Activated CD4-positive, alpha-beta T cell treated with anti-CD3 and anti-CD28 coated beads, Interleukin-2, amount 50 U/mL, for 24 hours (primary cell): ENCODE measurements at places on chromosomes 5 and 9.

GRCh38 chr5:109748546-109748945 is 58.8 kb downstream of the MAN2A1 start:
- no peak for DNase-seq

DNA sequence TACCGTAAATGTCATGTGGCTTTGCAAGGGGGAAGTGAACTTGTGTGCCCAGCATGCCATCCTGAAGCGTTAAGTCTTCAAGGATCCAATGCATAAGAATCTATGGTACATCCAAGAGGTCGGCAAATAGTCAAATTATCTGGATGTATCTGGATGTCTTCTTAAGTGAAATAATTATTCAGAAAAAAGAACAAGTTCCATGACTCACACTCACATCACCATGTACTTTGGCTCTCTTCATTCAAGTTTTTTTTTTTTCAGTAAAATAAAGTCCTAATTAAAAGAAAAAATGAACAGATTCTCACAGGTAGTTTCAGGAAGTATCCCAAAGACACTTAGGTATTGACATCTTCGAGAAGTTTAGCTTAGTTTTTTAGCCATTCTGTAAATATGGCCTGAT is 62.7 kb upstream of the MEGF10 start:
- DNase-seq: no peak

GRCh38 chr9:3863111-3863528 is 337.3 kb upstream of the RFX3 start:
- no peak for DNase-seq

GRCh38 chr9:20112205-20112783 is 323.5 kb upstream of the SLC24A2 start:
- no peak for DNase-seq

DNA sequence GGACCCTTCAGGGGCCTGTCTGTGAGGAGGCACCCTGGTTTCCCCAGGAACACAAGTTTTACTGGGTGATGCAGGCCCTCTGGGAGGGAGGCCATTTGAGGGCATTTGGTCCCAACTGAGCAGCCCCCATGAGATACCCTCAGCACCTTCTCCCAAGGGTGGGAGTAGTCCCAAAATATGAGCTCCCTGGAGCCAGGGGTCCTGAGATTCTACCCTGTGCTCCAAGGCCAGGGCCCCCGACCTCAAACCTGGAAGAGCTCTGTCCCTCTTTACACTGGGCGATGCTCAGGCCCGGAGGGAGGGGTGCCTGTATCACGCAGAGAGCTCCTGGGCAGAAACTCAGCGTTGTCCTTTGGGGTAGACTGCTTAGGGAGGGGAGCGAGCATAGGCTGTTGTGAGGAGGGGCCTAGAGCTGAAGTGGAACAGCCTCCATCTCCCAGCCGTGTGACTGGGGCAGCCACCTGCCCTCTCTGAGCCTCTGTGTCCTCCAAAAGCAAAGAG is 64.0 kb upstream of the SYNPO start:
- DNase-seq: no peak

GRCh38 chr9:27108981-27109541 is at the start of gene TEK:
TSS of gene TEK (plus strand) at chr9:27109225. CDS start at chr9:27109591, 366 bp downstream.
- no peak for DNase-seq

DNA sequence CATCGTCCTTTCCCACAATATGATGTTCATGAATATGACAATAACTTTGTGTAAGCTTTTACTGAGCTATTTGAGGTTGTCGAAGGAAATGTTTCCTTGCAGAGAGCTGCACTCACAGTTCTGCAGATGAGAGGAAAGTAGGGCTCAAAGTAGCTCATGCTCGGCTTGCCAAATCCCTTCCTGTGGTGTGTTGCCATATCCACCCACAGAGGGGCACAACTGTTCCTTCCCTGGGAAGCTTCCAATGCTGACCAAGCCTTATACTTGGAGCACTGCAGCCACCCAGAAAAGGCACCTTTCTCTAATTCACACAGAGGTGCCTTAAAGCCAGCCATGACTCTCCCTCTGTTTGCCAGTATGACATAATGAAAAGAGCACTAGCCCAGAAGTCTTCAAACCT is 390.3 kb downstream of the CAAP1 start:
- no peak for DNase-seq

DNA sequence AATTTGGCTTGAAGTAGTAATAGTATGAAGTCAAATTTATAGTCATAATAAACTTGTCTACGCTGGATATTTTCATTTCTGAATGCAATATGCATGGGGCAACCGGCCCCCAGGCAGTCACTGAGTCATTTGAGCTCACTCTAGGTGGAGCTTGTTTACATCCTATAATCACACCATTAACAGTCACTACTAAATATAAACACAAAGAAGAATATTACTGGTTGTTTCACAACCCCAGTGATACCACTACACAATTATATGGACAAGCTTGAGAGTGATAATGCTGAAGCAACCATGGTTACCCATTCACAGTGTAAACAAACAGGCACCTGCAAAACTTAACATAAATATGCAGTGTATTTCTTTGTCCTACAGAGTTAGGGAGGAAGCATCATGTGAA is 68.7 kb downstream of the MARCHF3 start:
- DNase-seq: no peak

- DNase-seq: no peak
Observed at GRCh38 chr9:129934041-129934591, 98.9 kb downstream of the USP20 start.

DNA sequence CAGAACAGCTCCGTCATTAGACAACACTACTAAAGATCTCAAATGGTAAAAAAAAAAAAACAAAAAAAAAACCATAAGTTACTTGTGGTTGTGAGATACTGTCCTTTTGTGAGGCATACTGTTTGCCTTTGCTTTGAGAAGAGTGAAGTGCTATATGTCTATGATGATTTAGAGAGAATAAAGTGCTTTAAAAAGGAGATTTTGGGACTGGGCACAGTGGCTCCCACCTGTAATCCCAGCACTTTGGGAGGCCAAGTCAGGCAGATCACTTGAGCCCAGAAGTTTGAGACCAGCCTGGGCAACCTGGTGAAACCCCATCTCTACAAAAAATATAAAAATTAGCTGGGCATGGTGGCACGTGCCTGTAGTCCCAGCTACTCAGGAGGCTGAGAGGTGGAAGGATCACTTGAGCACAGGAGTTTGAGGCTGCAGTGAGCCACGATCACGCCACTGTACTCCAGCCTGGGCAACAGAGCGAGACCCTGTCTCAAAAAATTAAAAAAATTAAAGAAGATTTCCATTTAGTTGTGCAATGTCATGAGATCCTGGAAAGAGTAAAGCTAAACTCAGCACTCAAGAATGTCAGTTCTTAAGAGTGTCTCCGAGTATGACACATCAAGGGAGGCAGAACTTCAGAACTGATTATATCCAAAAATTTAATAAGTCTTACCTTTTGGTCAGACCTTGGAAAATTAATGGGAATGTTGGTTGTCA is 87.3 kb downstream of the PRDM6 start:
- no peak for DNase-seq

- no peak for DNase-seq
Observed at GRCh38 chr5:166330036-166330435, 1961.4 kb upstream of the WWC1 start.

GRCh38 chr5:56985936-56986625 is 34.2 kb upstream of the MIER3 start:
- no peak for DNase-seq

GRCh38 chr5:53820119-53820801 is 259.8 kb downstream of the NDUFS4 start:
- DNase-seq: no peak

GRCh38 chr5:146515473-146516150 is 378 bp downstream of the GPR151 start:
- DNase-seq: no peak

- DNase-seq: peak; percentile 18
Observed at GRCh38 chr9:97954550-97954989, 16.6 kb upstream of the HEMGN start.

GRCh38 chr9:121073038-121073437 is 1.7 kb upstream of the CNTRL start:
- no peak for DNase-seq

GRCh38 chr5:135190416-135191083 is 156.5 kb upstream of the PITX1 start:
- DNase-seq: no peak

GRCh38 chr5:4164167-4164566 is 568.5 kb downstream of the IRX1 start:
- no peak for DNase-seq

DNA sequence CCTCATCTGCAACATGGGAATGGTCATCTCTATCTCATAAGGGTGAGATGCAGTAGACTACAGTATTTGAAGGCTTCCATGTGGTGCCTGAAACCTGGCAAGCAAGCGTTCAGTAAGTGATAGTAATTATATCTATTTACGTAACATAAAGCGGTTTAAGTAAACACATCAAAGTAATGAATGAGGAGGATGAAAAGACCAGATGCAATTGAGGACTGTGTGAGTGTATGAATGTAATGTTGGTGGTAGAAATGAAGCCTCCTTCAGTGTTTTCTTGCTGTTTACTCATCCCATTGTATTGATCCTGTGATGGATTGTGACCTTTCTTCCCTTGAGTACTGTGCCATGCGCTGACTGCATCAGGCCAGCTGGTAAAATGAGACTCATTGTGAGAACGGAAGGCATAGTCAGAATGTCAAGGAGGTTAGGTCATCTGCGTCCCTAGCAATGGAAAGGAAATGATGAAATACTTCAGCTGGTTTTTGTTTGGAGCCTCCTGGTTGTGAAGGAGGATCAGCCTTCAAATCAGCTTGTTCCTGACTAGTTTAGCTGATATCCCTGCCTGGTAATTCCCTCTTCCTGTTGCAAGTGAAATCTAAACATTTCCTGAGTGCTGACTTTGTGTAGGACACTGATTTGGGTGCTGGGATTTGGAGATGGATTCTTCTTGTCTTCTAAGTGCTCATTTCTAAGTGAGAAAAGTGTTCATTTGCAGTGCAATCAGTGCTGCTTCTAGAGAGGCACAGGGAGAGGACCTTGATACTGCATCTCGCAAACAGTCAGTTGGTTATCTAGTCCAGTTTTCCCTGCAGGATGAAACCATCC is 35.6 kb downstream of the TNFSF8 start:
- DNase-seq: peak; percentile 35

- no peak for DNase-seq
Observed at GRCh38 chr5:93371893-93372292, 209.1 kb downstream of the NR2F1-AS1 start.

DNA sequence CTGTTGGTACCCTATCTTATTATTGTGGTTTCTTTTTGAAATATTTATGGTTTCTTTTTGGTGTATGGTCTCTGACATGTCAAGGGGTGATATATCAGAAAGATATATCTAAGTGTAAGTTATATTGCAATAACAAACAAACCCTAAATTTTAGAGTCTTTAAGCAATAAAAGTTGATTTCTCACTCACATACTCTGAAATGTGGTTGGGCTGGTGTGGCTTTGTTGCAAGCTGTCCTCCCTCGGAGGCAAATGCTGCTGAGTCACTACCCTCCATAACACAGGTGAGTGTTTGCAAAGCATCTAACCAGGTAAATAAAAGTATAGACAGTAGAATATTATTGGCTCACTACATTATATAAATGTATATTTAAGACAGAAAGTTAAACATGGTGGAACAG is 253.2 kb downstream of the CDH18 start:
- no peak for DNase-seq

GRCh38 chr5:151534350-151534749 is 56.8 kb downstream of the FAT2 start:
- DNase-seq: no peak

DNA sequence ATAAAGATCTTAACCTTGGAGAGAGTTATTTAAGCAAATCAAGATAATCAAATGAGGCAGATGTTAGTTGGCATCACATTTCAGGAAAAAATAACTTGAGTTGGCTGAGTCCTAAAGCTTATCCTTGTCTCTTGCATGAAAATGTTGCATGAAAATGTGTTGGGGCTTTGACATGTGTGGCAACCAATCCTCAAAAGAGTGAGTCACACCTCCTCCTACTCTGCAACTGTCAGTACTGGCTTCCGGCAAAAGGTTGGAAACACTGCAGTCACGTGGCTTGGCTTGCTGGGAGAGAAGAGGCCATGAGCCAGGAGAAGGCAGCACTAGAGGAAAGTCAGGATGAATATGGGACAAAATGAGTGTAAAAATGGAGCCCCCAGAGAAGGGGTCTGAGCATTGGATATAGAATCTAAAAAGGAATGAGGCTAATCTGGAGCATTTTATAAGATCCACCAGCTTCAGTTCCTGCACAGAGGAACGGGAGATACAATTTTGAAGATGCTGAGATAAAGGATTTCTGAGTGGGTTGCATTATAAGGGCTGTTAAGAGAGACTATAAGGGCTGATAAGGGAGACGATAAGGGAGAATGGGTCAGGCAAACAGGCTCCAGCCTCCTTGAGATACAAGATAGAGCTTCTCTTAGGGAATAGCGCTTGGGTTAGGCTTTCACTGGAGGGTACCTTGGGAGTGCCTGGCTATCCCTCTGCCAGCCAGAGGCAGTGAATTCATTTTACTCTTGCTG is 43.1 kb downstream of the SPATA31D1 start:
- DNase-seq: no peak

DNA sequence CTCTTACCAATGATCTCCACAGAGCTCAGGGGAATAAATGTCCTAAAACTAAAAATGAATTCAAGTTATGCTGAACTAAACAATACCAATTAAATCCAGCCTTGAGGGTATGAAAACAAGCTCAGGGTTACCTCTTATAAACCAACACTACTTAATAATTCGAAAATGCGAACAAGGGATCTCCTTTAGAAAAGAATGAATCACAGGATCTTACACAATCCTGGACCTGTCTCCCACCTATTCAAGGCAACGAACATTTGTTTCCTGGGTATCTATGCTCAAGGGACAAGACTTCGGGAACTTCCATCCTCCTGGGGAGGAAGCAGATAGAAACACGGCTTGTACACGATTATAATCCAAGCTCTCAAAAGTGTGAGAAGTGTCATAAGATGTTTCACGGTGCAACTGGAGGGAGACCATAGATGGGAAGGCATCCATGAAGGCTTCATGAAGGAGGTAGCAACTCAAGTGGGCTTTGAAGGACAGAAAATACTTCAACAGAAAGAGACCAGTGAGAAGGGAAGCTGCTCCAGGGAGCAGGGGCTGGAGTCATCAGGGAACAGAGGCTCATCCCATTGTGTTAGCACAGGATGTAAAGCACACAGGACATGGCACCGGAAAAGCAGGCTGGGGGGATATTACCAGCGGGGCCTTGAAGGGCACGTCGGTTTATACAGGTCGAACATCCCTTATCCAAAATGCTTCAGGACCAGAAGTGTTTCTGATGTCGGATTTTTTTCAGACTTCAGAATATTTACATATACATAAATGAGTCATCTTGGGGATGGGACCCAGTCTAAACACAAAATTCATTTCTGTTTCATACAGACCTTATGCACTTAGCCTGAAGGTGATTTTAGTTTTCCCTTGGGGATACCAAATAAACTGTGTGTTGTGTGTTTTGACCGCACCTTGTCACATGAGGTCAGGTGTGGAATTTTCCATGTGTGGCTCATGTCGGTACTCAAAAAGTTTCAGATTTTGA is 87.4 kb downstream of the TLE1 start:
- no peak for DNase-seq
